ENCODE measurements at places on chromosomes 1 and 21.
A peak's percentile ranks its signal among the peaks of the same experiment; 100 is the strongest.

DNA sequence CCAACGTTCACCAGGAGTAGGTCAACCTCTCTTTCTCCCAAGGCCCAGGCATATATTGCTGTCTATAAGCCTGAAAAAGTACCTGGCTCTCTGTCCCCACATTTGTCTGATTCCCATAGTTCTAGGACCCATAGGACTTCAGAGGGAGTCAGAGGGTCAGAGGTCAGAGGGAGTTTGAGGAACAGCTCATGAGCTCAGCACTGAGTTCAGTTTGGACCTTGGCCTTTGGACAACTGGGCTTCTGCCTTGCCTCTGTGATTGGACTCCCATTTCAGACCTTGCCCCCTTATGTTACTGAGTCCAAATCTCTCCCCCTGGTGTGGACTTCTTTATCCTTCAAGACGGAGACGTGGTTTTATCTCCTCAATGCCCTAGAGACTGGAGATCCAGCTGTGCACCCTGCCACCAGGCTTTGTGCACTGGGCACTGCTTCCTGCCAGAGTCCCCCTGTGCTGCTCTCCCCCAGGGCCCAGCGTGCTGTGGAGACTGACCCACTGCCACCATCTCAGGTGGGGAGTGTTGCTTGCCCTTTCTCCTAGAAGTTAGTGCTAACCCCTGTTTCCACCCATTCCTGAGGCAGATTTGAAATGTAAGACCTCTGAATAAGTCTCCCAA lies 3.2 kb downstream of the CTSE start:
- no peak for DNase-seq

- no peak for DNase-seq
These were observed 54.9 kb upstream of the NEK7 start for GRCh38 chr1:198101716-198102453.

- DNase-seq = no peak
These were observed 41.0 kb downstream of the BRINP3 start for GRCh38 chr1:190436615-190437014.

DNA sequence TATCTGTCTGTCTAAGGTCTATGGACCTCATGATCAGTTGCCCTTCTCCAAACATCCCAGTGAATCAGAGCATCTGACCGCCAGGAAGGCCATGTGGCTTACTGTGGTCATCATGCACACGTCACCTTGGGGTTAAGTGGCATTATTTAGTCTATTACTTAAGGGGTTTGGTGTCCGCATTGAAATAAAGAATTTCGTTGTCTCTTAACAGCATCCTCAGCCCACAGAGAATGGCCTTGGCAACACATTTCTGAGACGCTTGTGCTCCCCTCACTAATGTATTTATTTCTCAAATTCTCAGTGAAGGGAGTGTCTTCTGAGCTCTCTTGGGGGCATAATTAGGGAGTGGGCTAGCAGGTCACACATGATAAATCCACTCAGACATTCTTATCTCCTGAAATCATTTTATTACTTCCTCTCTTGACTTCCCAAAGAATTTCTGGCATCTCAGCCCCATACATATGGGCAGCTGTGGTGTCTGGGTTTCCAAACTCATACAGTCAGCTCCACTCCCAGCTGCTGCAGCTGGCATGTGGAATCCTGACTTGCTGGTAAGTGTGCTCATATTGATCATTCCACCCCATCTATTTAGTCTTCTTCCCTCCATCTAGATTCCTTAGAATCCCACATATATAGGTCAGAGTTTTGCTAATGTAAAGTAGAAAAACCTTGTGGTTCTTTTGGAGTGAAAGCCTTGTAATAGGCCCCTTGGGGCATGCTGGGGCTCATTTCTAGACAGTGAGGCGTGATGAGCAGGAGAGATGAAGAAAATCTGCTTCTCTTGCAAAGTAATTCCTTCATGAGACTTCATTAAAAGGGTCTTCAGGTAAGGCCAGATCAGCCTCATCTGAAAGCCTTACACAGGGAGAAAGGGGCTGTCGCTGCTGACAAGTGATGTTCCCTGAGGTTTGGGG lies 110.5 kb downstream of the HHAT start:
- no peak for DNase-seq

DNA sequence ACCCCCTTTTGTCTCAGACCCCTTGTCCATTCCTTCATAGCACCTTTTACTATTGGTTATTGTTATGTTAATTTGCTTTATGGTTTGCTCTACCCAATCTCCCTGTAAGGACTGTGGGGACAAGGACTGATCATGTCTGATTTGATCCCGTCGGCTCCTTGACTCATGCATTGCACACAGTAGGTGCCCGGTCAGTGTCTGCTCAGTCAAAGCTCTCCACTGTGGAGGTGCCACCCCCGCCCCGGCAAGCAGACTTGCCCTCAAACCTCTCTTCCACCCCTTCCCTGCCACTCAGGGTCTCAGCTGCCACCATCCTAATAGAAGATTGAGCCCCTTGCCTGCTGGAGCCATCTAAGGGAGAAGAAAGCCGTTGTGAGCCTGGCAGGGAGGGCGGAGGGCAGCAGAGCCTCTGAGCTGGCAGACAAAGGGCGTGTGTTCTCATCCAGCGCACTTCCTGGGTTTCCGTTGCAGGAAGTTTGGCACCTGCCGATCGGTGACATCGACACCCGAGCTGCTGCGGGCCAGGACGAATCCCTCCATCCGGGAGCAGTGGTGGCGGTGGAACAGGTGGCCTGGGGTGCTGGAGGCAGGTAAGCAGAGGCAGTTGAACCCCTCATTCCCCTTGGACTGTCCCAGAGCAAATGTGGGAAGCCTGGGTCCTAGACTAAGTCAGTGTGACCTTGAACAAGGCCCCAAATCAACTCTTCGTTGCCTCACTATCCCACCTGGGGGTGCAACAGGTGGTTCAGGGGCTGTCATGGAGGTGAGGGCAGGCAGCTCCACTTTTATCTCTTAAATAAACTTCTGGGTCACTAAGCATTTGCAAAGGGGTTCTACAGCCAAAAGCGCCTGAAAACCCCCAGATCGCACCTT lies 2.2 kb upstream of the FBLIM1 start:
- DNase-seq = no peak

DNA sequence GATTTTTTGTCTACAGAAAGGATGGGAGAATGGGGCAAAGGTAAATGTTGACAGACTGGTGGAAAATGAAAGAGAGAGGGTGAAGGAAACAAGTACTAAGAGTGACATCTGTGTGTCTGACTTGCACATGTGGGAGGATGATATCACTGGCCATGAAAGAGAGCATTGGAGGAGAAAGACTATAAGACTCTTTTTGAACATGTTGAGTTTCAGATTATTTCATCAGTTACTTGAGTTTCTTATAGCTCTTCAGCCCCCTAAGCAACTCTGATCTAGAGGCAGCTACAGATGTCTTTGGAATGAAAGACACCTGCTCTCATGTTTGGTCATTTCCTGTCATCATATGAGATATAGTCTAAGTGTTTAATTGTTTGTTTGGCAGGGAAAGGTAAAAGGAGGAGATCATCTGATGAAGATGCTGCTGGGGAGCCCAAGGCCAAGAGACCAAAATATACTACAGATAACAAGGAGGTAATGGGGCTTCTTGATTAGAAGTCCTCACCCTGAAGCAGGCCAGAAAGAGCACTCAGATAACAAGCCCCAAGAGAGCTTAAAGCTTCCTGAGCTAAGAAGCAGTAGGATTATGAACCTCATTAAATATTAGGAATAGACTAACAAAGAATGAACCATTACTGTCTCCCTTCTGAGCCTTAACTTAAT lies 4.5 kb downstream of the POLR3C start:
- no peak for DNase-seq

DNA sequence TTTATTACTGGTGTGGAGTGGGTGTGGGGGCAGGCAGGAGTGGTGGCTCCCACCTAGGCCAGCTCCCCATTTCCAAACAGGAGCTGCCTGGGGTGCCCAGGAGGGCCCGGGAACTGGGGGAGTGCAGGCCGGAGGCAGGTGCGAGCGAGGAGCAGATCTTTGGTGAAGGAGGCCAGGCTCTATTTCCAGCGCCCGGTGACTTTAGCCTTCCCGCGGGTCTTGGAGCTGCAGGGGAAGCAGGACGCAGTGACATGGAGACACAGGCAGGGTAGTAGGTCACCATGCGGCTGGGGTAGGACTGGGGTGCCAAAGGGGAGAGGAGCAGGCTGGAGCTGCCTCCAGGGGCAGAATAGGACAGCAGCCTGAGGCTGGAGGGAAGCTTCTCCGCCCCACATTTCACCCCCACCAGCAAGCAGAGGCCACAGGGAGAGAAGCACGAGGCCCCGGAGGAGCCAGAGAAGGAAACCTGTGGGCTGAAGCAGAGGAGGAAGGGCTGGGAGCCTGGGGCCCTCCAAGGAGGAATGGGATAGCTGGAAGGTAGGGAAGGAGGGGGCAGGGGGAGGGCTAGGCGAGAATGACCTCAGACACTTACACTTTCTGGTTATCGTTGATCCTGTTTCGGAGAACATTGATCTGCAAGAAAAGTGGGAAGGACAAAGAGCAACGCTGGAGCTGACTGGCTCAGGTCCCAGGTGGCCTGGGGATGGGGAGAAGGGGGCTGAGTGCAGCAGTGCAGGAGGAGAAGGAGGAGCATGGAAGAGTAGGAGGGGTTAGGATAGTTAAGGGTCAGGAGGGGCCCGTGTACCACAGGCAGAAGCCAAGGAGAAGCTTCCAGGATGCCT lies 18.2 kb downstream of the TNNT2 start:
- DNase-seq = no peak

DNA sequence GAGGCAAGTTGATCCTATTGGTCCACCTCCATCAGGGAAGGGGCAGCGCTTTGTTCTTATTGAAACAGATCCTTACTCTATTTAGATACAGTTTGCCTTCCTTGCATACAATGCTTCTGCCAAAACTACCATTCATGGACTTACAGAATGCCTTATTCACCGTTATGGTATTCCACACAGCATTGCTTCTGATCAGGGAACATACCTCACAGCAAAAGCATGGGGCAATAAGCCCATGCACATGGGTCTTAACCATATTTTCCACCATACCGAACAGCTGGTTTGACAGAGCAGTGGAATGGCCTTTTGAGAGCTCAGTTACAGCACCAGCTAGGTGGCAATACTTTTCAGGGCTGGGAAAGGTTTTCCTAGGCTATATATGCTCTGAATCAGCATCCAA lies 544.8 kb upstream of the ADGRL4 start:
- DNase-seq = no peak

GRCh38 chr21:32597205-32597604 lies 11.9 kb upstream of the TCP10L start:
- DNase-seq = no peak

DNA sequence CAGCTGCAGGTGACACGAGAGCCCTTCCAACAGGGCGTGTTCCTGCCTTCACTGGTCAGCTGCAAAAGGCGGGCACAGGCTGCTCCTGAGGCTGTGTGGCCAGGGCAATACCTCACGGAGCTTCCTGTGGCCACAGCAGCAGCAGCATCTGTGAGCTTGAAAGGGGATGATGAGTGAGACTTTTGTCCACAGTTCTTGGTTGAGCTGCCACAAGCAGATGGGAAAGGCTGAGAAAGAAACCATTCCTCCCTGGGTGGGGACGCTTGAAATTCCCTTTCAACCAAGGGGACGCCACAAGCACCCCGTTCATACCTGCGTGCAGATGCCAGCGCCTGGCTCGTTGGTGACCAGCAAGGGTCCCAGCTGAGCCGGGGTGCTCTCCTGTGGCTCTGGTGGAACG lies 37.6 kb downstream of the B3GALT5 start:
- no peak for DNase-seq

DNA sequence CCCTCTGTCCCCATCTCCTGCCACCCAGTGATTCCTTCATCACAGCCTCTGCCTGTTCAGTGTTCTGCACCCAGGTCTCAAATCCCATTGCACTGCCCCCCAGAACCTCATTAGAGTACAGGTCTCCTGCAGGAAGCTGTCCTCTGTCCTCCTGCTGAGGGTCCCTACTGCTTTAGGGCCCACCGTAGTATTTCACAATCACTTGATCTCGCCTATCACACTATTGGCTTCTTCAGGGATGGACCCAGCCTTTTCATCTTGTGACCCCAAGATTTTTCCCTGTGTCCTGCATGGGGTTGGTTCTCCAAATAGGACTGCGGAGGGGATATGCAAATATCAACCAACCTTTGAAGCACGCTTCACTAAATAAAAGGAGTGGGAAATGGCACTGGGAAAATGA lies 331.1 kb upstream of the AJAP1 start:
- no peak for DNase-seq

DNA sequence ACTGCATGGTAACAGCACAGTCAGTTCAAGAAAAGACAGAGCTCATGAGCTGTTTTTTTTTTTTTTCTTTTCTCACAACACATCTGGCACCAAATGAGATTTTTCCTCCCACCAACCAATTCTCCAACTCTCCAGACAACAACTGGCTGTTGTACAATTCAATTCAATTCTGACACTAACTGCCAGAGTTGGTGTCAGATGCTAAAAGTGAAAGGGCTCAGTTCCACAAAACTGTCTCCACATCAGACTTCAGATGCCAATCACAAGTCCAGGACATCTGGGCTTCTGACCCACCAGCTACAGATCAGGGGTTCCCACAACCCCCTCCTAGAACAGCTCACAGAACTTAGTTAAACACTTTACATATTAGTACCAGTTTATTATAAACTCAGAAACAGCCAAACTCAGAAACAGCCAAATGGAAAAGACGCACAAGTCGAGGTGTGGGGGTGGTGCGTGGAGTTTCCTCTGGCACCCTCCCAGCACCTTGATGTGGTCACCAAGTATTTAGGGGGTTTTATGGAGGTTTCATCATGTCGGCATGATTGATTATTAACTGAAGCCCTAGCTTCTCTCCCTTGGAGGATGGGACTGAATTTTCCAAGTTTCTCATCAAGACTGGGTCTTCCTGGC lies 39.2 kb upstream of the LRRC8D start:
- peak; percentile 16 for DNase-seq

DNA sequence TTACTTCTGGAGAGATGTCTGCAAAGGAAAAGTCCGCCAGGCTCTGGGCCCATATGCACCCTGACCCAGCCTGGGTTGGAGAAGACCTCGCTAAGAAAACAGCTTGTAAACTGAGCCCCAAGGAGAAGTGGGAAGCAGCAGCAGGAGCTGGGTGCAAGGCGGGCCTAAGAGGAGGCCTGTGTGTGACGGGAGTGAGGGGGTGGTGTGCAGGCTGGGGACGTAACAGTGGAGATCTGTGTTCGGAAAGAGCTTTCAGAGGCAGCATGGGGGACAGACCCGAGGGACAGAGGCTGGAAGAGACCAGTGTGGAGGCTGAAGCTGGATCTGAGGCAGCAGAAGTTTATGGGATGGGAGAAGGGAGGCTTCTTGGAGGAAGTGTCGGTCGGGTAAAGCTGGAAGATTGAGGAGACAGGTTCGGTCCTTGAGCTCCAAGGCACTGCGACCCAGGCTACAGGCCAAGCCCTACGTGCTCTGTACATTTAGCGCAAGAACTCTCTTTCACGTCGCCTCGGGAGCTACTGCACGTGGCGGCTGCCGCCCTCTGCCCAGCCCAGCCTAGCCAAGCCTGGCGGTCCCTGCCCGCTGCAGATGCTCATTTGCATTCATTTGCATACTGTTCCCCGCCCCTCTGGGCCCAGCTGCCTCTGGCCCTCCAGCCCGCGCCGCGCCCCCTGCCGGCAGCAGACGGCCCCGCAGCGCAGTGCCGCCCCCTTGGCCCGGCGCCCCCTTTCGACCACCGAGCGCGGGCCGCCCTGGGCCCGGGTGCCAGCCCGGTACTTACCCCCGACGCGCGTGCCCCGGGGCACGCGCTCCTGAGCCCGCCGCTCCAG lies 6.3 kb downstream of the HPCA start:
- no peak for DNase-seq

- no peak for DNase-seq
These were observed 350.9 kb upstream of the PKN2 start for GRCh38 chr1:88333086-88333695.

Measured in stimulated activated CD8-positive, alpha-beta memory T cell treated with anti-CD3 and anti-CD28 coated beads, Interleukin-4, amount 100 ng/mL, for 1 hour (primary cell).